ENCODE measurements at places on chromosomes 3 and 15. TPM values are rescaled to one million over a fixed set of nuclear protein-coding genes. Genes with fewer than 3 reads are reported as not detected.

DNA sequence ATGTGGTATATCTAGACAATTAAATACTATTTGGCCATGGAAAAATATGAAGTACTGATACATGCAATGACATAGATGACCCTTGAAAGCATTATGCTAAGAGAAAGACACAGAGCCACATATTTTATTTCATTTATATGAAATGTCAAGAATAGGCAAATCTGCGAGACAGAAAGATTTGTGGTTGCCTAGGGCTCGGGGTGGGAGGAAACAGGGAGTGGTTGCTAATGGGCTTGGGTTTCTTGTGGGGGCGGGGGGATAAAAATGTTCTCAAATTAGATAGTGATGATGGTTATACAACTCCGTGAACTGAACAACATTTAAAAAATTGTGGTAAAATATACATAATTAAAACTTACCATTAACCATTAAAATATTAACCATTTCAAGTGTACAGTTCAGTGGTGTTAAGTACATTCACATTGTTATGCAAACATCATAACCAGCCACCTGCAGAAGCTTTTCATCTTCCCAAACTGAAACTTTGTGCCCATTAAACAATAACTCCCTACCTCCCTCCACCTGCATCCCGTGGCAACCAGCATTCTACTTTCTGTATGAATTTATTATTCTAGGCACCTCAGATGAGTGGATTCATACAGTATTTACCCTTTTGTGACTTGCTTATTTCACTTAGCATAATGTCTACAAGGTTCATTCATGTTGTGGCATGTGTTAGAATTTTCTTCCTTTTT, 24.3 kb upstream of the ANP32A start:
- no peak for DNase-seq

- DNase-seq, result no peak
Observed at GRCh38 chr15:82640672-82641071, 6.5 kb downstream of the CPEB1 start.

B3GNT5 gene
- total RNA-seq, result 2.9 TPM

DNA sequence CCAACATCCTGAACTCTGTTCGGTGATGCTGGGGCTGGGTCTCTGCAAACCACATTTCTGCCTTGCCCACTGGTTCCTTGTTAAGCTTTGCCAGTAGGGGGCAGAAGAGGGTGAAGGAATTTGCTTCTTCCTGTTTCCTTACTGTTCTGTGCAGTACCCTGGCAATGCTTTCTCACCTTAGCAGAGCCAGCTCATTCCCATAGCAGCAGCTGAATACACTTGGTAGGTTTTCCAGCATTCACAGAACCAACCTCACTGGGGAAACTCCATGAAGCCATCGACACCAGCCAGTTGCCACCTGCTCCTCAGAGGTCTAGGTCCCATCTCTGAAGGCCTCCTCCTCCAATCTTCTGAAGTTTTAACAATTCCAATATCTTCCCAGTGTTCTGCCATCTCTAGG, 308.4 kb downstream of the PDCD6IP start:
- DNase-seq, result peak; percentile 40

GRCh38 chr3:15309662-15310335, 22.6 kb downstream of the SH3BP5 start:
- no peak for DNase-seq

ALDH1A2 gene
- total RNA-seq, result not detected

DNA sequence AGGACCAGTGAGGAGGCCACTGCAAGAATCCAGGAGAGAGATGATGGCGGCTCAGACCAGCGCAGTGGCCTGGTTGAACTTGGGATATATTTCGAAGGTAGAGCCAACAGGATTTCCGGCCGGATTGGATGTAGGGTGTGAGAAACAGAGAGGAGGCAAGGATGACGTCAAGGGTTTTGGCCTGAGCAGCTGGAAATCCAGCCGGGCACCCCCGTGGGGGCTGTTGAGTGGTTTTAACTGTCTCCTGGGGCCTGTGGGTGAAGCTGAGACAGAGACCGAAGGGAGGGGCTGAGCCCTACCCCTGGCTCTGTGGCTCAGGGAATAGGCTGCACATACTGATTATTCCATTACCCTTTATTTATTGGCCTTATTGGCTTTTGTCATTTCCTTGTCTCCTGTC, 45.7 kb downstream of the EXOG start:
- peak; percentile 60 for DNase-seq

CAMKV gene
- 518 TPM for total RNA-seq

GRCh38 chr3:34793057-34793456, 846.3 kb upstream of the ARPP21 start:
- no peak for DNase-seq

GRCh38 chr3:176992565-176992964, 204.7 kb downstream of the TBL1XR1 start:
- peak; percentile 59 for DNase-seq

DNA sequence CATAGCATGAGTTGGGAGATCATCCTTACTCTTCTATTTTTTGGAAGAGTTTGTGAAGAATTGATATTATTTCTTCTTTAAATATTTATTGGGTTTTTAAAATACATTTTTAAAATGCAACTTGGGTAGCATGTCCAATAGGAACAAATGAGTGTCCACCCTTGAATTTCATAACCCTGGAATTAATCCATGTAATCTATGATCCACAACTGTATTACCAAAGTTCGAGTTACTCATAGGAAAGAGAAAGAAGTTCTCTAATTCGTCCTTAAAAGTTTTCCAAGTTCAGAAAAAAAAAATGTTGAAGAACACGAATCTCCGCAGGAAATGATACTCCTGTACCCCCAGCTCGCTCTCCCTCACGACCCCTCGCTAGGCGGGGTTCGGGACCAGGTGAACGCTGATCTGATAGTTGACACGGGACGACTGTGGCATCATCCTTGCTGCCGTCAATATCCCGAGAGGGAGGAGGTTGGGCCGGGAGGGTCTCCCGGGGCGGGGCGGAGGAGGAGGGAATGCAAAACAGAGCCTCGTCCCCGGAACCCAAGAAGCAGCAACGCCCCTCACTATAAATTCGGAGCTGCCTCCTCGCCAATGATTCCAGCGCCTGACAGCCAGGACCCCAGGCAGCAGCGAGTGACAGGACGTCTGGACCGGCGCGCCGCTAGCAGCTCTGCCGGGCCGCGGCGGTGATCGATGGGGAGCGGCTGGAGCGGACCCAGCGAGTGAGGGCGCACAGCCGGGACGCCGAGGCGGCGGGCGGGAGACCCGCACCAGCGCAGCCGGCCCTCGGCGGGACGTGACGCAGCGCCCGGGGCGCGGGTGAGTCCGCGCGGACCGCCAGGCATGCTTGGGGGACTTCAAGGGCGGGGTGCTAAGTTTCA, at the start of gene AGTR1:
TSS of gene AGTR1 (plus strand) at position 598 of the 884 bp plus-strand sequence. CDS start 43,133 bp downstream, outside the sequence.
- peak; percentile 74 for DNase-seq

SHC4 gene
- 4.4 TPM for total RNA-seq

DNA sequence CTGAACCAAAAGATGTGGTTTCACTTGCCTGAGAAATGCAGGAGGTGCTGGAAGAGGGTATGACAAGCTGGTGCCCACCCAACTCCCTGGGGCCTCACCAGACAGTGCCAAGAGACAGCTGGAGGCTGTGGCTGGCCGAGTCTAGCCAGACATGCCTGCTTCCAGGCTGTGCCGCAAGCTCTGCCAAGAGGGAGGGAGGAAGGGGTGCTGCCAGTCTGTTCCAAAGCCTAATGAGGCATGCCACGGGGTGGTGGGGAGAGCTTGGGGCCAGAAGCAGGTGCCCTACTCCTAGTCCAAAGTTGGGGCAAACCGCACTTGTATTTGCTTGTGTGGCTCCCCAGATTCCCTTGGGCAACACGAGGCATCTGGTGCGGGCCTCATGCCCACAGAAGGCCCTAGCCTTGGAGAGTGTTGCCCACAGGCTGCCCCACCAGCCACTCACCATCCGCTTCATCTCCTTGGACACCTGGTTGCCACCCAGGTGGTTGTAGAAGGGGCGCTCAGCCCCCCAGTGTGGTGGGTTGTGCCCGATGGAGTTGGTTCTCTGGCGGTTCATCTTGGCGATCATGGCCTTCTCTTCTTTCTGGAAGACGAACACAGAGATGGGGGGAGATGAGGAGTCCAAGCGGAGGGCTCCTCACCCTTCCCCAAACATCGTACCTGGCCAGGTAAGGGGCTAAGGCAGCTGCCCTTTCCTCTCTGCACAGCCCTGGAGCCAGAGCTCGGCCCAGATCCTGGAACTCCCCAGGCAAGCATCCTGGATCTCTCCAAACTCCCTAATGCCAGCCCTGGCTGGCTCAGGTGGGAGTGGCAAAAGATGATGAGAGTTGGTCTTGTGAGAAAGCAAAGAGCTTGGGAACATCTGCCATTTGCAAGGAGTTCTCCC, 123.4 kb downstream of the SEC22A start:
- no peak for DNase-seq

DNA sequence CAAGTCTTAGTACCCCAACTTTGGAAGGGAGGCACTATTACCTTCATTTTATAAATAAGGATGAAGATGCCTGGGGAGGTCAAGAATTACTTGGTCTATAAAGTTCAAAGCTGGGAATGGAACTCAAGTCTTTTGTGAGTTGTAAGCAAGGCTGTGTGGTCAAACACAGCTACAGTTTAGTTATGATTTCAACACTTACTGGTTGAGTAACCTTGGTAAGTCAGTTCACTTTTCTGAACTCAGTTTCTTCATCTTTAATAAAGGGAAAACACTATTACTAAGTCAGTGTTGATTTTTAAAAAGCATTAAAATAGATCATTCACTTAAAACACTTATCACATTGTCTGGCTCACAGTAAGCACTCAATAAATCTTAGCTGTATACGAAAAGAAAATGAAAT, 200.4 kb upstream of the ADAMTS9 start:
- DNase-seq, result no peak

DNA sequence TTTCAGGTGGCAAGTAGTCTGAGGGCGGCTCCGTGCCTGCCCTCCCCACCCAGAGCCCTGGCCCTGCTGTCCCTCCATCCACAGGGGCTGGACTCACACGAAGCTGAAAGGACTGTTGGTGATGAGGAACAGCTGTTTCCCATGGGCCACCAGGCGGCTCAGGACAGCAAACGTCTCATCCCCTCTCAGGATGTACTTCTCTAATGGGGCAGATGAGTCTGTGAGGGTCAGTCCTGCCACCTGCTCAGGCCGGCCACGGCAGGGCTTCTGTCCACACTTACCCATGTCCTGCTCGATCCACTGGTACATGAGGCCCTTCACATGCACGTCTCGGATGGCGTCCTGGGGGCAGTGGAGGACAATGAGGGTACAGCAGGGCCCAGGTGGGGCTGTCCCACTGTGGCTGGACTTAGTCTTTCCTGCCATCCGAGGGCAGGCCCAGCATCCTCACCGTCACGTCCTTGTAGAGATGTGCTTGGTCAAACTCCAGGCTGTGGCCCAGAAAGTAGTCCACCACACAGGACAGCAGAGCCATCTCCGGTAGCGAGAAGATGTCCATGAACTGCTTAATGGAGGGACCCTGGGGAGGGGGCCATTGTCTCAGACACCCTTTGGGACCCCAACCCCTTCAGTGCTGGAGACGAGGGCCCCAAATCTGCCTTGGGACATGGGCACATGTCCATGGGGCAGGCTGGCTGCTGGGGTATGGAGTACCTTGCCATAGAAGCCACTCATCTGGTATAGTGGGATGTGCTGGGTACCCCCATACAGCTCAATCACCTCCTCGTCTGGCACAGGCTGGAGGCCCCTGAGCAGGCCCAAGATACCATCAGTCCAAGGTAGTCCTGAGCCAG, 5.7 kb downstream of the NT5DC2 start:
- no peak for DNase-seq

DNA sequence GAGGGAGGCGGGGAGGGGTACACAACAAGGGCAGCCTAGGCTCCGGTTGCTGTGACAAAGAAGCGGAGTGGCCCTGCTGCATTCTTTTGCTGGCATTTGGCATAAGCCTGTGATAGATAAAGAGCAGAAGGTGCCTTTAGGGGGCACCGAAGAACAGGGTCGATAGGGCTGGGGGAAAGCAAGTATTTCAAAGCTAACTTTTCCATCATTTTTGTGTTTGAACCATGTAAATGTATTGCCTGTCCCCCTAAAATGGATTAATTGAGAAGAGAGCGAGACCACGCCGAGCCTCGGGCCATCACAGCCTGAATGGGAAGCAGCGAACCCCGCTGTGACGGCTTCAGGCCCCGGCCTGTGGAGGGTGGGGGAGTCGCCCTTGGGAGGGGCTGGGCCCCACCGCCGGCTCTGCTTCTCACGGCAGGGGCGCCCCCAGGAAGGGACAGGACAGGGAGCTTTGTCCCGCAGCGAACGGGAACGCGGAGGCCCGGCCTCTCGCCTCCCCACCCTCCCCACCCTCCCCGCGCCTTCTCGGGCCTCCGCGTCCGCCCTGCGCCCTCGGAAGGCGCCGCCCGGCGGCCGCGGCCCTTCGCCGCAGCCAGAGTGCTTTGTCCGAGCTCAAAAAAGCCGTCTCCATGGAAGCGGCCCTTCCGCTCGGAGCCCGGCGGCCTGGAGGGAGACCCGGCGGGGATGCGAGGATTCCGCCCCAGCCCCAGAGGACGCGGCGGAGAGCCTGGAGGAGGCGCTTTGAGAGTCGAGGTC, 32.4 kb upstream of the ALDH1L1 start:
- peak; percentile 76 for DNase-seq

DAPK2 gene
- 2.6 TPM for total RNA-seq

GATM gene
- 51.2 TPM for total RNA-seq

DNA sequence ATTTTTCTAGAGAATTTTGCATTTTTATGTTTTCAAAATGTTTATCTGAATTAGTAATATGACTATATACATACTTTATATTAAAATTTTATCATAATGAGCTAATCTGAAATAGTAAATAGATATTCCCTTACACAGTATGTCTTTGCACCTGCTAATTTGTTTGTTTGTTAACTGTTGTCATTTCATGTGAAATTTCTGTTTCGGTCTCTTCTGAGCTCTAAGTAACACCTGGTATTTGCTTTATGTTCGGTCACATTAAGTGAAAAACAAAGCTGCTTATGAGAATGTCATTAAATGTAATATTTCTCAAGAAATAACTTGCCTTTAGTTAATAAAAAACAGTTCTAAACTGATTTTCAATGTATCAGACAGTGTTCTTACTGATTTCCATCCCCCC, 61.1 kb downstream of the FNDC3B start:
- DNase-seq, result no peak

DNA sequence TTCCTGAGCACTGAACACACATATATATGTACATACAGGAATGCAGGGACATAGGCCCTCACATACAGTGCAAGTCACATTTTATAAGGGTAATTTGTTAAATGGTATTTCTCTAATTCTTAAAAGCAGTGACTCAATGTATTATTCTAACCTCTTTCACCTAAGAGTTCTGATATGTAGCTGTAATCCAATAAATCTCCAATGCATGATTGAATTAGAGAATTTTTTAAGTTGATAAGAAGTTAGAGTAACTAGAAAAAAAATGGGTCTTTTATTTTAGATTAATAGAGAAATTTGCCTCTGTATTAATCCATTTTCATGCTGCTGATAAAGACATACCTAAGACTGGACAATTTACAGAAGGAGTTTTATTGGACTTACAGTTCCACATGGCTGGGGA, 98.2 kb downstream of the RBMS3 start:
- no peak for DNase-seq

DNA sequence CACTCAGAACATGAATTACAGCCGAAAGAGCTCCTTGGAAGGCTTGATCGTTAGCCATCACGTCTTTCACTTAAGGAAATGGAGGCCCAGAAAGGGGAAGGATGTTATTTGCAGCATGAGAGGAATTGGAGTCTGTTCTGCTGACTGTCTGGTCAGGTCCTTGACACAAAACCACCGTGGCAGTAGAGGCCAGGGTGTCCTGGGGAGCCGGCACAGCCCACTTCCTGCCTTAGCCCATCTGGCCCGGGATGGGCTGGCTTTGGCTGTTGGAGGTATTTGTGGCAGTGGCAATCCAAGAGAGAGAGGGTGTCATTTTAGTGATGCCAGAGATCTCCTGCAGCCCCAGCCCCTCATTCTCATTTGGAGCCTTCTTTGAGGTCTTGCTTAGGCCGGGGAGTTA, 37.4 kb downstream of the ST6GAL1 start:
- no peak for DNase-seq

GRCh38 chr3:14548321-14548729, 8.2 kb upstream of the GRIP2 start:
- peak; percentile 78 for DNase-seq
